ENCODE measurements at places on chromosomes 7 and 10.

GRCh38 chr10:50322077-50322476 is 70.8 kb upstream of the ASAH2 start:
- DNase-seq = peak; percentile 4

GRCh38 chr7:2521341-2521745 is 1.8 kb downstream of the LFNG start:
- DNase-seq = no peak

DNA sequence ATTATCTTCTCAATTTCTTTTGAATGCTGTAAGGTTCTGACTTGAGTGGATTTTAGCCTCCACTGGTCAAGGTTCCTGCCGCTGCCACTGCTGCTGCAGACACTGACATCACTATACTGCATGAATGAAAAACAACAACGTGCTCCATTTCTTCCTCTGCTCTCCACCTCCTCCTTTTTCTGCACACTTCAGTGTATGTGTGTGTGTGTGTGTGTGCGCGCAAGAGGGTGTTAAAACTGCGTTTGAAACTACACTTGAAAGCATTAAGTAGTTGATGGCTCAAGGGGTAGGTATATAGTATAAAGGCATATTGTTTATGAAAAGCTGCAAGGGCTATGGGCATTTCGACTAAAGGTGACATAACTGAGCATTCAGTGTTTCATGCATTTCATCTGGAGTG is 3.5 kb downstream of the GLCCI1 start:
- no peak for DNase-seq

DNA sequence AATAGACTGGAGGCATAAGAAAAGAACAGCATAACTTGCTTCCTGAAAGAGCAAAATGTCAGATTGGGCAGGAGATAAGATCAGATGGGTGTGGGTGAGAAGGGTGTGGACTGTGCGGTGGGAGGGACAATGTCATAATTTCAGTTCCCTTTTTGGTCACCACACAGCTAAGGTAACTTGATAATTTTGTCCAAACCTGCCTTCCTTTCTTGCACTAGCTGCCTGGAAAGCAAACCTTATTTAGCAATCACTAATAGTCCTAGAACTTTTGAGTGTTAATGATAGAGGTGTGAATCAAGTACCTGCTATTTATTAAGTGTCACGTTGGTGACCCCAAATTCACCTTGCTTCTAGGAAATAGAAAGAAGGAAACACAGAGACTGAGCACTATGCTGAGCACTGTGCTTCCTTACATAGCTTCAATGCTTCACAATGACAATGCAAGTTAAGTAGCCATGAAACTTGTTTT is 72.4 kb upstream of the SP4 start:
- DNase-seq = no peak

- peak; percentile 17 for DNase-seq
Observed at GRCh38 chr10:92972066-92972870, 88.3 kb upstream of the CYP26C1 start.

GRCh38 chr10:62467527-62467926 is 93.4 kb downstream of the ZNF365 start:
- no peak for DNase-seq

DNA sequence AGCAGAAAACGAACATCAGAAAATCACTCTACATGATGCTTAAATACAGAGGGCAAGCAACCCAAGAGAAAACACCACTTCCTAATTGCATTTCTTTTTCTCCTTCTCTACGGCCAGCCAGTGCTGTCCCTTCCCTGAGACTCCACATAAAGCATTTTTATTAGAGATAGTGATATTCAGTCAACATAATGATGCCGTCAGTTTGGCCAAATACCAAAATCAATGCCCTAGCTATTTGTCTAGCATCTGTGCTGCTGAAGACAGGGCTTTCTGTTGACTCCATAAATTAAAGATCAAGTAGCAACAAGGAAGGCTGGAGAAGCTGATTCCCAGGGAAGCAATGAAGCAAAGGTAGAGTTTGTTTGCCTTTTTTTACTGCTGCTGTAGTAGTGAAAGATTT is 1024.9 kb downstream of the REEP3 start:
- DNase-seq = no peak

- DNase-seq = no peak
Observed at GRCh38 chr7:152090747-152091146, 65.3 kb downstream of the GALNT11 start.

DNA sequence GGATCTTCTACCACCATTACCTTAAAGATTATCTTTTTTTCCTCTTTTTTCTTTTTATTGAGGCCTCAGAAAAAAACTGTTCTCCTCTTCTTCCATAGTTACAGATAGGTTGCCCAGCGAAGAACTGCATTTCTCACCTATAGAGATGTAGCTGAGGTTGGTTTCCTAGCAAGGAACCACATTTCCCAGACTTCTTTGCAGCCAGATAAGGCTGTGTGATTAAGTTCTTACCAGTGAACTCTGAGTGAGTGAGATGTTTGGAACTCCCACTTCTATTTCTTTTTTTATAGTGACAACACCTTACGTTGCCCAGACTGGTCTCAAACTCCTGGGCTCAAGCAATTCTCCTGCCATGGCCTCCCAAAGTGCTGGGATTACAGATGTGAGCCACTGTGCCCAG is 5.9 kb upstream of the MCMBP start:
- no peak for DNase-seq

GRCh38 chr10:122864194-122864592 is 15.2 kb downstream of the FAM24B start:
- no peak for DNase-seq

GRCh38 chr10:58384095-58384494 is 1.1 kb upstream of the TFAM start:
- DNase-seq = no peak

DNA sequence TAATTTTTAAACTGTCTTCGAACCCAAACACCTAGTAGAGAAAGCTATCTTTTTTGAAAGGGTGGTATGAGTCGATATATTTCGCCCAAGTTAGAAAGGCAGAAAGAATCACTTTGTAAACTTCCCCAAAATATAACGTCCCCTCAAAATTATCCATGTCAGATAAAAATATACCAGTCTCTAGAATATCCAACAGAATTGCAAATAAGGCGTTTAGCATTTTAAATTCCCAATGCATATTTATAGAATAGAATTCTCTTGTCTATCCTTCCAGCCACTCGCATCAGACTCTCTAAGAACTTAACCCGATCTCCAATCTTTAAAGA is 2.1 kb downstream of the CTBP2 start:
- no peak for DNase-seq

DNA sequence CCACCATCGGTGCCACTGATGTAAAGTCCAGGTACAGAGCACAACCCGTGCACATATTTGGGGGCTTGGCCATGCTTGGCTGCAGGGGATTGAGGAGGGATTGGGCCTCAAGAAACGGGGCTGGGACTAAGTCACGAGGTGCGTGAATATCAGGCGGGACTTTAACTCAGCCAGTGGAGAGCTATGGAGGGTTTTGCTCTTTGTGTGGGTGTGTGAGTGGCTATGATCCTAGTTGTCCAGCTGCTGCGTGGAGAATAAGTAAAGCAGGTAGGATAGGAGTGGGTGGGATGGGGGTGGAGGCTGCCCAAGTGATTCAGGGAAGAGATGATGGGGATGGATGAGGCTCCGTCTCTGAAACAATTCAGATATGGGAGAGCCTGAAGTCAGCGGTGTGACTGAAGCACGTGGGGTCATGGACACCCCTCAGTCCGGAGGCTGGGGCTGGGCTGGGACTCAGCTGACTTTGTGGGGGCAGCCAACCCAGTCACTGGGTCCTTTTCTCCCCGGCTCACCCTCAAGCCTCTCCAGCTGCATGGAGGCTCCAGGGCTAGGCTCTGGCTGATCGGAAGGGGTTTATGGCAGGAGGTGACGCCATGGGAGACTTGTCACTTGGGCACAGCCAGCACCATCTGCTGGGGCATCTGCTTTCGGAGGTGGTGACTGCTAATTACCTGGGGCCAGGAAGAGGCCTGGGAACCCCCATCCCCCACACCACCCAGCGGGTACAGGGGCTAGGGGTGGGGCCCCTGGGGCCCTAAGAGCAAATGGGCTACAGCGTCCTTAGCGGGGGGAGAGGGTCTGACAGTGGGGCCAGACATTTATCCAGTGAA is 1.7 kb upstream of the LFNG start:
- DNase-seq = no peak

GRCh38 chr7:15042285-15043065 is 139.9 kb upstream of the DGKB start:
- DNase-seq = no peak
